ENCODE measurements at places on chromosomes 2 and 18.
A peak's percentile ranks its signal among the peaks of the same experiment; 100 is the strongest.

DNA sequence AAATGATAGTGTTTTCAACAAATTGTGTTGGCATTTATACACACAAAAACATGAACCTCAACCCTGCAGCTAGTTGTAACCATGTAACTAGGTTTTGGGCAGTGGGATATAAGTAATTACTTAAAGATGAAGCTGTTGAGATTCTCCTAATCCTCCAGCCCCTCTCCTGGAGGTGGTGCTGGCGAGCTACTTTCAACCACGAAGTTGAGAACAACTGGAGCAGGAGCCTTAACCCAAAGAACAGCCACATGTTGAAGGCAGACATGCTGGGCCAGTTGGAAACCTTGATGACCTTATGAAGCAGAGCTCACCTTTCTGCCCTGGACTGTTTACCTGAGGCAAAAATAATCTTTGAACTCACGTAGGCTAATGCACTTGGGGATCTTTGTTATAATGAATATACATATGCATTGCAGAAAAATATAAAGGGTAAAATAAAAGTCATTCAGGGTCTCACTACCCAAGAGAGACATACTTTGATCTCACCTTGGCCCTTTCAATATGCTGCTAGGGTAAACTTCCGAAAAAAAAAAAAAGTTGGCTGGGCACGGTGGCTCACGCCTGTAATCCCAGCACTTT, 89.6 kb upstream of the NPAS2 start:
- peak; percentile 19 for DNase-seq

DNA sequence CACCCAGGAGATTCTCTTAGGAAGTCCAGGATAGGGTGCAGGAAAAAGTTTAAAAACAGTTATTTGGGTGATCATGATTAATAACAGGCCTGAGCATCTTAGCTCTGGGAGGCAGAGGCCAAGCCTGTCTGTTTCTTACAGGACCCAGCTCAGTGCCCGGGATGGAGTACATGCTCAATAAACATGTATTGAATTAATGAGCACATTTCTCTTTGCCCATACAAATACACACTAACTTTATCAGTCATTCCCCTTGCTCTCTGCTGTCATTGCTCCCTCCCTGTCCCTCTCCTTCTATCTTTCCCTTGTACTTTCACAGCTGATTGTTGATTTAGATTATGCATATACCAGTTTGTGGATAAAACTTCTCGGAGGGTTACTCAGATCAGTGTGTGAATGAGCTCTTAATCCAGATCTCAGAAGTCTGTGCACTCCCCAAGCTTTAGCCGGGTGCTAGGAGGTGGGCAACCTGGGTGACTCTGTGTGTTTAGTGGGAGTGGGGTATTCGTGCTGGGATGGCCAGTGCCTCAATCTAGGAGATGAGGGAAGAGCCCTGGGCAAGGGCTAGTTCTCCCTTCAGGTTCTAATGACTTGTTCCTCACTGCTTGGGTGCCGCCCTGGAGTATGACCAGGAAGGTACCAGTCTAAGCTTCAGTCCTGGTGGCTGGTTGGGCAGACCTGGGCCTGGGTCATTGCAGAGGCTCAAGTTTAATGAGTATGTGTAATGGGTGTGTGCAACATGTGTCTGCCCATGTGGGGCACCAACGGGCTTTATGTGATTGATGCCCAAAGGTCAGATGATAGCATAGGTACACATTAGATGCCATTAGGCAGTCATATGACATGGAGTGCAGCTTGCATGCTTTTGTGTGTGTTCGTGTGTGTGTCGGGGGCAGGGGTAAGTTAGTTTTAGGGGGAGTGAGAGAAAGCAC, 10.6 kb downstream of the EMX1 start:
- DNase-seq = no peak

DNA sequence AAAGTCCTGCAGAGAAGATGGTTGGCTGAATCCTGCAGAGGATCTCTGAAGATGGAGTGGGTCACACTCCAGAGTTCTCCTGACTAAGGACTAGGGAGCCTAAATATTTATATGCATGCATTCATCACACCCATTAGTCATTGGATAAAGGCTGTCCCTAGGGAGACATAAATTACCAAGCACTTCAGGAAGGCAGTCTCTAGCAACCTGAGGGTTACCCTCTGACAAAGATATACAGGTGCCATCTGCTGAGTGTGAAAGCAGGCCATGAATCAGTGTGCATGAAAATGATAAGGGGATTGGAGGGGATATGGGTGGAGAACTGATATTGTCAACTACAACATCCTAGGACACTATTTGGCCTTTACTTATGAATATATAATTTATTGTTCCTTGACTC, 294.8 kb upstream of the DDX18 start:
- DNase-seq = no peak

GRCh38 chr2:120448436-120448835, 102.5 kb downstream of the INHBB start:
- no peak for DNase-seq

- DNase-seq = no peak
Measured at GRCh38 chr18:71242981-71243380, 954.1 kb downstream of the SOCS6 start.

DNA sequence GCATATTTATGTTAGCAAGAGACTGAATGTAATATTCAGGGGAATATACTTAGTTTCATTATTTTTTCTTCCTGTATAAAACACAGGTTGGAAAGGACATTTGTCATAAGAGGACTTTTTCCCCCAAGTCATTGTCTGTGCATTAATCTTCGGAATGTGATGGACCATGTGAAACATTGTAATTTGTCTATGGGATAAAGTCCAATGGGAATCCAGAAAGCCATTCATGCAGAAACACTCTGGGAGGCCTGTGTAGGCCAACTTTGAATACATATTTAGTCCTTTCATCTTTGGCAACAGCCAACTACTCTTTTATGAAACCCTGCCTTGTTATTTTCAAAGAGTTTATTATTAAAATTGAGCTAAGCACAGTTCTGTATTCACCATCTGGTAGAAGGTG, 386.4 kb downstream of the PIK3C3 start:
- no peak for DNase-seq

- no peak for DNase-seq
Measured at GRCh38 chr2:205297846-205298245, 384.5 kb upstream of the NRP2 start.

GRCh38 chr2:82124629-82125028, 1820.1 kb upstream of the LRRTM1 start:
- no peak for DNase-seq

DNA sequence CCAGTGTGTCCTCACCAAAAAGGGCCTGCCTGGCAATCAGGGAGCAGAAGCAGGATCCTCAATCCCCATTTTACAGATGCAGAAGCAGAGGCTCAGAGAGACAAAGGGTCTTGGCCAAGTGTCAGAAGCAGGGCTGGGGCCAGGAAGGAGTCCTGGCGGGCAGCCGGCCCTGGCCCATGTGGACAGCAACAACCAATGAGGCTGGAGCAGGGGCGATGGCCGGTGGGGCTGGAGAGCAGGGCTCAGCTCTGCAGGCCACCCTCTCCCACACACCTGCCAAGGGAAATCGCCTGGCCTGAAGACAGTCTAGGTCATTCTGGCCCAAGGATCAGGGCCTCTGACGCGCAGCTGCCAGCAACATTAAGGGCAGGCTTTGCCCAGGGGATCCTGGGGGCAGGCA, 243.9 kb downstream of the ATAD2B start:
- no peak for DNase-seq

DNA sequence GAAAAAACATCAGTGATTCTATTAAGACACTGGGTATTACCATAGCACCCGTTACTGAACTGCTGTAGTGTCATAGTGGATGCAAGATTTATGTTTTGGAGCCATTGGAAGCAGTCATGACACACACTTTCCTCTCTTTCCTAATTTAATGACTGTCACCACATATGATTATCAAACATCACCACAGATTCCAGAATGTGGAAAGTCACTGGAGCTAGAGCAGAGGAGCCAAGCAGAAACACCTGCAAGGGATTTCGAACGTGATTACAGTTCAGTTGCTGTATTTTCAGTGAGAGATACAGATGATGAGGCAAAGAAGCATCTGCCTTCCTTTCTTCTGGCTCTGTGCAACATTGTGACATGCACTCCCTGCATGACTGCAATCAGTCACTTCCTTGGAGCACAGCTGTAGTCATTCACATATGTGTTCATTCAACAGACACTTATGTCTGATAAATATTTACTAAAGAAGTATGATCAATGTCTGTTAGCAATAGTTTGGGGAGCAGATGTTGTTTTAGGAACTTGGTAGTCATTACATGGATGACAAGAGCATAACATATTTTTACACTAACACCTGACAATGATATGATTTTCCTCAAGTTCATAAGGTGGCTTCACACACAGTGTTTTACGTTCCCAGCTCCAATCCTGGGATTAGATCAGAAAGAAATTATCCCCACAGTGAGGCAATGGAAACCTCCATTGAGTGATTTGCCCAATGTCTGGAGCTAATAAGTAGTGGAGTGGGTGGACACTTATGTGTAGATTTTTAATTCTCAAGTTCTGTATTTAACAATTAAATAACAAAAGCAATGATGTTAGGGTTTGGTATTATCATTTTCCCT, 416.6 kb downstream of the PLCL1 start:
- no peak for DNase-seq

DNA sequence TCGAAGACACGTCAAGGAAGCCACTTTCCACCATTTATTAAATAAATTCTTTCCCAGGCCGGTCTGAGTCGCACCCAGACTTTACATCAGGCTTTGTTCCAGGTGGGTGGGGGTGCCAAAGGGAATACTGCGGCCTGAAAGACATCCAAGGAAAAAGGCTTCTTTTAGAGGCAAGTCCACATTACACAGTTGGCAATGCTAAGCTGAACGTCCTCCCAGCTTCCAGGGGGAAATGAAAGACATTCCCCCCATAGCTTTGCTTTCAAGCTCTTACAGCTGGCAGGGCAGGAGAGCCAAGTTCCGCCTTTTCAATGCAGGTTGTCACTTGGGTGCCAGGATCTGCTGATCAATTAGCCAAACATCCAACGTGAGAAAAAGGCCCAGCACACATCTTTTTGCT, 36.5 kb upstream of the PTPN4 start:
- DNase-seq = no peak

GRCh38 chr2:215527736-215528135, 91.9 kb upstream of the FN1 start:
- DNase-seq = no peak

- no peak for DNase-seq
Measured at GRCh38 chr2:192390401-192390800, 195.7 kb upstream of the TMEFF2 start.

DNA sequence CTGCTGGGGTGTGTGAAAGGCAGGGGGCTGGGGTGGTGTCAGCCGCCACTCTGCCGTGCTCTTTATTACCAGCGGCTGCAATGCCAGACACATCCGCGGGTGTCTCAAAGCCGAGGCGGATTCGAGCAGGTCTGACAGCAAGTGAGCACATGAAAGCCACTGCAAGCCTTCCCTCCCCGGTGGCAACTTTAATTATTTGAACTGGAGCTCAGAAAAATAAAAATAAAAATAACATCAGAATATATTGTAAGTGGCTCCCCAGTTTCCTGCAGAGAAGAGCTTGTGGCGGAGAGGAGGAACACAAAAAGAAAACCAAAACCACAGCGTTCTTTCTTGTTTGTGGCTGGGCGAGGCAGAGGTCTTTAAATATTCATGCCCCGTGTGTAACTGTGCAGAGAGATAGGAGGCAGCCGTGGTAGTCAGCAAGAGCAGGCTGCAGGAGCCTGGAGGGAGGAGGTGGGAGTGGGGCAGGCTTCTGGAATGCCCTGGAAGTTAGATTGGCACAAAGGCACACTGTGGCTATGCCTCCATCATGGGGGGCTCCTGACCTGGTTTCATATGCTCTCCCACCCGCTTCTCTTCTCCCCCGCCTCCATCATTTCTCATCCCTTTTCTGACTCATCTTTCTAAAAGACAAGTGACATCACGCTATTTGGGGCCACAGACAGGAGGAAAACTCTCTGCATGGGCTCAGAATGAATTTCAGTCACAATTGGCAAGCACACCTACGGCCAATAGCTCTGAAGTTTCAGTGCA, 199.8 kb downstream of the CLIP4 start:
- DNase-seq = peak; percentile 3

- no peak for DNase-seq
Measured at GRCh38 chr2:45195916-45196315, 186.7 kb upstream of the SIX2 start.

DNA sequence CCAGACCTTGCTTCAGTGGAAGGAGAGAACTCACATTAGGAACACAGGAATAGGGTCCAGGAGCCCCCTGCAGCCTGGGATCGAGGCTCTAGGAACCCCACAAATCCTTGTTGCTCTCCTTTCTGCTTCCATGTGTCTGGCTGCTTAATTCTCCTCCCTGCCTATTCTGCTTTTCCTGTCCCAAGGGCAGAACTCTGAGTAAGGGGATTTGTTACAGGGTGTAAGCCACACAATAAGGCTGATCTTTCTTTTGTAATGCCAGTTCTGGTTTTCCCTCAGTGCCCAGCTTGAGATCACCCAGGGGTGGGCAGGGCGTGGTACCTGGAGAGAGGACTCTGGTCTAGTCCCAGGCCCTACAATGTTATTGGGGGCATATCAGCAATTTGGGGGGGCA, 119.6 kb upstream of the MGAT5 start:
- DNase-seq = no peak

DNA sequence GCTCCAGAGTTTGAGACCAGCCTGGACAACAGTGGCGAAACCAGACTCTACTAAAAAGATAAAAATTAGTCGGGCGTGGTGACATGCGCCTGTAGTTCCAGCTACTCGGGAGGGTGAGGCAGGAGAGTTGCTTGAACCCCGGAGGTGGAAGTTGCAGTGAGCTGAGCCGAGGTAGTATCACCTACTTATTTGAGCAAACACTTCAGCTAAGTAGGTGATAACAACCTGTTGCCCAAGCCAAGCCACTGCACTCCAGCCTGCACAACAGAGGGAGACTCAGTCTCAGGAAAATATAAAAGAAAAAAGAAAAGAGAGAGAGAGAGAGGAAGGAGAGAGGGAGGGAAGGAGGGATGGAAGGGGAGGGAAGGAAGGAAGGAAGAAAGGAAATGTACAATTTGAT, 21.3 kb downstream of the FER1L5 start:
- DNase-seq = no peak
